HFFc6 (cell line): ENCODE measurements at places on chromosomes 5 and 9. TPM values are rescaled to one million over a fixed set of nuclear protein-coding genes. Genes with fewer than 3 reads are reported as not detected.

DNA sequence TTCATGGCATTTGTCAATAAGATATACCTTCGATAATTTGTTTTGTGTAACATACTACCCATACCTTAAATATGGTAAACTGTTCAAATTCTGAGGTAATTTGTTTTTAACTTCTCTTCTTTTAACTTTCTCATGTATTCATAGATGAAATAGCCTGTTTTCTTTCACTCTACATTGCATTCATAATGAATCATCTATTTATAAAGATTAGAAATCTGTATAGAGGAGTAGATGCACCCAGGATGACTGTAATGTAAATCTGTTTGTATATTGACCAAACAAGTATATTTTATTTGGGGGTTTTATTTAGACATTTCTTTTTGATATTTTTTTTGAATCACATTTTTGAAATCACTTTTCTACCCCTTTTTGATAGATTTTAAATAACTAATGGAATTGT, 144.6 kb downstream of the CD180 start:
- no peak for DNase-seq
- no peaks in the 10 kb centered on the region for H3K36me3 ChIP-seq
- H3K4me1 ChIP-seq, result peaks cover 7% of the 10 kb centered on the region; the same call in 1 of the 2 replicates
- H3K4me3 ChIP-seq, result no peak overlapping the region

- peaks cover 74% of the 10 kb centered on the region for H3K4me1 ChIP-seq
- no peak overlapping the region for H3K4me3 ChIP-seq
- peaks cover 59% of the 10 kb centered on the region for H3K36me3 ChIP-seq
These were observed 43.6 kb downstream of the BASP1 start for GRCh38 chr5:17261075-17261474.

GRCh38 chr9:122797316-122798063, 2.4 kb upstream of the OR1K1 start:
- no peak for DNase-seq
- H3K4me3 ChIP-seq, result no peak overlapping the region
- H3K27ac ChIP-seq, result no peak overlapping the region
- peaks cover 9% of the 10 kb centered on the region; the same call in 1 of the 2 replicates for H3K27me3 ChIP-seq

DNA sequence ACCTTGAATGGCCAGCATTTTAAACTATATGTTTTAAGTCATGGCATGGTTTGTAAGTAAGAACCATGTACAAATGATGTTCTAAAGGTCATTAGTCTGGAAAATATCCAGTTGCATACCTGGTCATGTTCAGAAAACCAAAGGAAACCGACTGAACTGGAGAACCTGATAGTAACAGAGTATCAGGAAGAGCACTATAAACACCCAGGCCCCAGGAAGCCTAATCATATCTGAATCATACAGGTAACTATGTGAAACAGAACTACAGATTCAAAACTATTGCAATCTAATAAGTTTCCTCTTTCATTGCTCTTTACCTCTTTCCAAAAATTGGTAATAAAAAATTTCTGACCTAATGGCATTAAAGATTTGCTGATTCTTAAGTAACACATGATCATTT, 500.3 kb downstream of the ARHGEF28 start:
- H3K4me1 ChIP-seq, result peaks cover 13% of the 10 kb centered on the region
- no peak for DNase-seq
- H3K4me3 ChIP-seq, result no peak overlapping the region
- no peaks in the 10 kb centered on the region for H3K36me3 ChIP-seq
- H3K27me3 ChIP-seq, result peaks cover 3% of the 10 kb centered on the region
- H3K27ac ChIP-seq, result no peak overlapping the region

DNA sequence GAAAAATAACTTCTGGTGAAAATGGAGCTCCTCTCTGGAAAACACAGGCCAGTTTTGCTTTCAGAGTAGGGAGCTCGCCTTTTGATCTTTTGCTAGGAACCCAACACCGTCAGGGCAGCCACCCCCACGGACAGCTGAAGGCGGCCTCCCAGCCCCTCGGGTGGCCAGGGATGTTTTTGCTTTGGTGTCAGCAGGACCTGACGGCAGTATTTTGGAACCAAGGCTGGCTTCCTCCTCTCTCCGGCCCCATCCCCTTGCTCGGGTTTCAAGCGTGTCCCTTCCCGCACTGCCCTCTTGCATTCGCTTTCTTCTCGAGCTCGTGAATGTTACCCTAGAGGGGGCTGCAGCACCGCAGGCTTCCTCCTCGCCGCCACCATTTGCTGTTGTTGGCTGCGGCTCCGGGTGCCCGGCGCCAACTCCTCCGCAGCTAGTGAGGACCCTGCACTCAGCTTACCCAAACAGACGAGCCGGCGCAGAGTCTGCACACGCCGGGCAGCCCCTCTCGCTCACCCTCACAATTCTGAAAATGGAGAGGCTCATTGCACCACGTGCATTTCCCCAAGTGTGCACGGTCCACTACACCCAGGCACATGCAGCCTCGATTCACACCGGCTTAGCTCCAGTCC, 35.5 kb upstream of the ADAMTSL1 start:
- H3K4me1 ChIP-seq, result peaks cover 73% of the 10 kb centered on the region
- H3K36me3 ChIP-seq, result peaks cover 5% of the 10 kb centered on the region; the same call in 1 of the 2 replicates
- H3K27me3 ChIP-seq, result no peaks in the 10 kb centered on the region; the same call in 1 of the 2 replicates

GRCh38 chr5:12704955-12705354, 800.7 kb upstream of the CTNND2 start:
- no peak overlapping the region for H3K27ac ChIP-seq
- no peaks in the 10 kb centered on the region for H3K4me1 ChIP-seq
- no peaks in the 10 kb centered on the region for H3K27me3 ChIP-seq
- peaks cover 5% of the 10 kb centered on the region; the same call in 1 of the 2 replicates for H3K36me3 ChIP-seq

GRCh38 chr5:158810615-158811014, 289.1 kb downstream of the EBF1 start:
- H3K4me3 ChIP-seq, result no peak overlapping the region
- no peak overlapping the region for H3K27ac ChIP-seq
- H3K27me3 ChIP-seq, result no peaks in the 10 kb centered on the region; the same call in 1 of the 2 replicates
- no peaks in the 10 kb centered on the region for H3K4me1 ChIP-seq

DNA sequence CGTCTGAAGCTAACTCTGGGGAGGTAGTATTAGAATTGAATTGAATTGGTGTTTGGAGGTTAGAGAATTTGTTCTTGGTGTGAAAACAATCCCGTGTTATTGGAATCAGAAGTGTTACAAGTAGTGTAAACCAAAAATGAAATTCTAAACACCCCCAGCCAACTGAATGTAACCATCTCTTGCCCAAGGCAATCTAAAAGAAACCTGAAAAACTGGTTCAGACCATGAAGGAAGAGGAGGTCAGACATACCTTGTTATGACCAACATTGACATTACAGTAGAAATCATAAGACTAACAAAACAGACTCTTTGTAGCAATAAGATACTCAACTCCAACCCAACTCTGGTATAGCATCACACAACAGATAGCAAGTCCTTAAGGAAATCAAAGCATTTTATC, 159.0 kb downstream of the TUSC1 start:
- H3K4me1 ChIP-seq, result no peaks in the 10 kb centered on the region
- H3K27me3 ChIP-seq, result no peaks in the 10 kb centered on the region
- H3K27ac ChIP-seq, result no peak overlapping the region
- DNase-seq, result no peak
- no peak overlapping the region for H3K4me3 ChIP-seq

GRCh38 chr9:135997090-135998015, 36.2 kb upstream of the UBAC1 start:
- H3K27me3 ChIP-seq, result peaks cover 12% of the 10 kb centered on the region
- no peaks in the 10 kb centered on the region; the same call in 1 of the 2 replicates for H3K4me1 ChIP-seq
- DNase-seq, result no peak
- no peaks in the 10 kb centered on the region for H3K36me3 ChIP-seq

DNA sequence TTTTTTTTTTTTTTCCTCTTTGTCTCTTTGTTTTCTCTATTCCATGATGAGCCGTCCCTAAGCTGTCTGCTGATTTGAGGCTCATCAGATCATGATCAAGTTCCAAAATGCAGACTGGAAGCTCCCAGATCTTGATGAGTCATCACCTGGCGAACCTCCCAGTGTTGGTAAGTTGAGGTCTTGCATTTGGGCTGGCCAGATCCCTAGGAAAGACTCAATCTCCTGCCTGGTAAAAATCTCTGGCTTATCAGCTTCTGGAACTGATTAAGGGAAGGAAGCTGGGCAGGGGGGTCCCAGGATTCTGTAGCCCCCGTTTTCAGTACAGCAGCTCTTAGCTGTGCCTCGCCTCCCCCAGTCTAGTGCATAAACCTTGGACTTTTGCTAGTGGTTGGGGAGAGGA, 69.0 kb downstream of the TSPAN17 start:
- H3K36me3 ChIP-seq, result peaks cover 6% of the 10 kb centered on the region; the same call in 1 of the 2 replicates
- H3K4me3 ChIP-seq, result no peak overlapping the region
- DNase-seq, result peak; percentile 74

DNA sequence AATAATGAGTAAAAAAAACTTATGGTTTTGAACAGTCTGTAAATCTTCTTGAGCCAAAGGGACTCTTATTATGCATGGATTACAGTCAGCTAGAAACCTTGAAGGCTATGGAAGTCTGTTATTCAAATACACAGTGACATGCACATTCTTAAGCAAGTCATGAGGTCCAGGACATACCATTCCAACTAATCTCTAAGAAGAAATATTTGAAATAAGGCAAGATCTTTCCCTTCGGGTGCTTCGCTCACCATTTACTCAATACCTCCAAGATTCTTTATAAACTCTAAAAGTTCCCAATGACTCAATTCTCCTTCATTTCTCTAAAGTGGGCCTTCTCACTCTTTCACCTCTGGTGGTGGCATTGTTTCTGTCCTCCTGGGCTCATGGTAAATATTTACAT, 811.0 kb downstream of the NR2F1-AS1 start:
- H3K4me3 ChIP-seq, result no peak overlapping the region
- H3K36me3 ChIP-seq, result no peaks in the 10 kb centered on the region
- H3K27me3 ChIP-seq, result no peaks in the 10 kb centered on the region
- H3K27ac ChIP-seq, result peak overlapping the region; percentile 60

GRCh38 chr9:94821098-94821887, 94.8 kb downstream of the AOPEP start:
- H3K36me3 ChIP-seq, result peaks cover 20% of the 10 kb centered on the region
- H3K4me1 ChIP-seq, result peaks cover 51% of the 10 kb centered on the region
- H3K4me3 ChIP-seq, result no peak overlapping the region
- H3K27ac ChIP-seq, result no peak overlapping the region

DNA sequence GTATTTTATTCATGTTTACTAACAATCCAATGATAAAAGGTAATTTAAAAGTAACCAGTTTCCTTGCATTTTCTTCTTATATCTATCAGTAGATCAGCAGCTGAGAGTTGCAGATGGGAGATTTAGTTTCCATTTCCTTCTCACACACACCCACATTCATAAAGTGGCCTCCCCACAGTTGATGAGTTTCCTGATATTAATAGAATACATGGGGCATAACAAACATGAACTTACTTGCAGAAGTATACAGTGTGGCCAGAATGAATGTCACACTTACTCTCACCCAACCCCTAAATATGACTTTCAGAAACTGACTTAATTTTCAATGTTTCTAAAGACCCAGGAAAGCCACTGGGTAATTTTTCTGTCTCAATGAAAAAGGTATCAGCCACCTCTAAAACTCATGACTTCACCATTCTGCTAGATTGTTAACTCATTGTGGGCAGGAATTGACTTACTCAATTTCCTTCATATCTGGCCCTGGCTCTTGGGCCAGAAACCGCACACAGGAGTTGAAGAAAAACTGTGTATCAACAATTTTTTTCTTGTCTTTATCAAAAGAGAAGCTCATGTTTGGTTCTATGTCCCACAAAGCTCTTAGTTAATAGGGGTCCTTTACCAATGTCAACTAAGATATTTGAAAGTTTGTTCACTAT, 63.5 kb upstream of the OSMR start:
- peaks cover 2% of the 10 kb centered on the region; the same call in 1 of the 2 replicates for H3K27me3 ChIP-seq
- H3K4me1 ChIP-seq, result peaks cover 29% of the 10 kb centered on the region
- H3K36me3 ChIP-seq, result peaks cover 7% of the 10 kb centered on the region; the same call in 1 of the 2 replicates
- peak overlapping the region; percentile 17; the same call in 1 of the 2 replicates for H3K4me3 ChIP-seq

DNA sequence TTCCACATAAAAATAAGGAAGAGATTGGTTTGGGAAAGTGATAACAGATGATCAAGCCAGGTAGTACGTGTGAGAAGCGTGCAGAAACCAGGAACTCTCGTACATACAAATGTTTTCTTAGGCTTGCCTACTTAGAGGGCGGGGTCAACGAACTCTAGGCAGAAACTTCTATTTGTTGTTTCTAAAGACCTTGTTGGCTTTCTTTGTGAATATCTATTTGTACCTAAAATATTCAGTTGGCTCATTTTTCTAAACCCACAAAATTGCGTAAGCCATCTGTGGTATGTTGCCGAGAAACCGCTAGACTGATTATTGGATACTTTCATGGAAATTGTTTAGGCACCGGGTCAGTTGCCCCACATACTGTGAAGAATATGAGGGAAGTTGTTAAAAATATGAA, 458.5 kb downstream of the MAT2B start:
- H3K27ac ChIP-seq, result no peak overlapping the region
- H3K4me1 ChIP-seq, result no peaks in the 10 kb centered on the region; the same call in 1 of the 2 replicates
- no peaks in the 10 kb centered on the region for H3K27me3 ChIP-seq
- H3K4me3 ChIP-seq, result no peak overlapping the region
- no peaks in the 10 kb centered on the region for H3K36me3 ChIP-seq

- peak overlapping the region; percentile 97 for H3K27ac ChIP-seq
- DNase-seq, result no peak
- peak overlapping the region; percentile 96 for H3K4me3 ChIP-seq
These were observed 1.4 kb downstream of the ZFR start for GRCh38 chr5:32443145-32443540.

DNA sequence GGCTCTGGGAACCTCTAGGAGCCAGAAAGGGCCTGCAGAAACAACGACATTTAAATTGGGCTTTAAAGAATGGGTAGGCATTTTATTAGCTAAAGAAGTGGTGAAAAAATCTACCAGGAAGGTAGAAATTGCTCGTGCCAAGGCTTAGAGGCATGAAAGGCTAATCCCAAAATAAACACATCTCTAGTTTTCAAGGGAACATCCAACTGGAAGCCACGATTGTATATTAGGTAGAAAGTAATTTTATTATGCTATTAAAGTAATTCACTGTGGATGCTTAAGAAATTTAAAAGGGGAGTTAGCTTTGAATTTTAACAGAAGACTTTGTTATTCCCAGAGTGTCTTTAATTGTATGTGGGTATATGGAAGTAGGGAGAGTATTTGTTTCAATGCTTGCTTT, 17.5 kb upstream of the CNTLN start:
- H3K27ac ChIP-seq, result no peak overlapping the region; the same call in 1 of the 2 replicates
- H3K4me1 ChIP-seq, result peaks cover 11% of the 10 kb centered on the region
- no peak overlapping the region for H3K4me3 ChIP-seq
- H3K36me3 ChIP-seq, result no peaks in the 10 kb centered on the region
- H3K27me3 ChIP-seq, result peaks cover 2% of the 10 kb centered on the region; the same call in 1 of the 2 replicates

DNA sequence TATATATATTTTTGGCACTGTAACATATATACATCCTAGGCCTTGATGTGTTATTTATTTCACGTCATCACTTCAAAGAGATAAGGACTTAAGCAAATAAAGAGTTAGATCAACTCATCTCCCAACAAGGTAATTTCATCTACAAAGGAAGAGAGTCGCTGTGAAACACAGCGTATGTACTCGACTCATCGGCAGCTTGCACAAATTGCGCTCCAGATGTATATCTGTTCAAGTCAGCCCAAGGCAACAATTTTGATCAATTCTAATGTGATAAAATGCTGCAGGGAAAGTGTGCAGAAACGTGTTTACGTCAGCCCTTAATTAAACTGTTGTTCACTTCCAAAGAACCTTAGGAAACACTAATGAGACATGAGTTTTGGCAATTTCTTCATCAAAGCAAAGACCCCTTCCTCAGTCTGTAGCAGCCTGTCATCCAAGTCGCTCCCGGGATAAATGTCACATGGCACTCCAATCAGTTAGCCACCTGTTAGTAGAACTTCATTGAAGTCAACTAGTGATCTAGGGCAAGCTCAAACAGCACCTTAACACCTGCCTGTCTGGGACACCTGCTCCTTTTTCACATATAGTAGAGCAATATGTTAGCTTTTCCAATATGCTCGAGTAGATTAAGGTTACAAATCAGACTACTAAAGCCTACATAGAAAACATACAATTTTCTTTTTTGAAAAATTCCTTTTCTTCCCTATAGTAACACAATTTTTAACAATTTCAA, 182.4 kb downstream of the NFIB start:
- no peak overlapping the region for H3K4me3 ChIP-seq
- H3K27me3 ChIP-seq, result no peaks in the 10 kb centered on the region; the same call in 1 of the 2 replicates
- H3K4me1 ChIP-seq, result no peaks in the 10 kb centered on the region
- H3K36me3 ChIP-seq, result no peaks in the 10 kb centered on the region

Gene TRIM36
- 0.27 to 0.46 TPM (median 0.35 TPM) in 3 replicates for total RNA-seq

Gene PCDHB10
- 1.0 and 1.3 TPM in 2 replicates for total RNA-seq

Gene PCDHB5
- 0.08 to 0.30 TPM (median 0.10 TPM) in 3 replicates for total RNA-seq
